ENCODE measurements at places on chromosomes 7 and 10. TPM values are rescaled to one million over a fixed set of nuclear protein-coding genes. Genes with fewer than 3 reads are reported as not detected.
A peak's percentile ranks its signal among the peaks of the same experiment; 100 is the strongest.

ADIRF gene
- total RNA-seq = 18.3 TPM

FAM180A gene
- 28.9 TPM for total RNA-seq

DNA sequence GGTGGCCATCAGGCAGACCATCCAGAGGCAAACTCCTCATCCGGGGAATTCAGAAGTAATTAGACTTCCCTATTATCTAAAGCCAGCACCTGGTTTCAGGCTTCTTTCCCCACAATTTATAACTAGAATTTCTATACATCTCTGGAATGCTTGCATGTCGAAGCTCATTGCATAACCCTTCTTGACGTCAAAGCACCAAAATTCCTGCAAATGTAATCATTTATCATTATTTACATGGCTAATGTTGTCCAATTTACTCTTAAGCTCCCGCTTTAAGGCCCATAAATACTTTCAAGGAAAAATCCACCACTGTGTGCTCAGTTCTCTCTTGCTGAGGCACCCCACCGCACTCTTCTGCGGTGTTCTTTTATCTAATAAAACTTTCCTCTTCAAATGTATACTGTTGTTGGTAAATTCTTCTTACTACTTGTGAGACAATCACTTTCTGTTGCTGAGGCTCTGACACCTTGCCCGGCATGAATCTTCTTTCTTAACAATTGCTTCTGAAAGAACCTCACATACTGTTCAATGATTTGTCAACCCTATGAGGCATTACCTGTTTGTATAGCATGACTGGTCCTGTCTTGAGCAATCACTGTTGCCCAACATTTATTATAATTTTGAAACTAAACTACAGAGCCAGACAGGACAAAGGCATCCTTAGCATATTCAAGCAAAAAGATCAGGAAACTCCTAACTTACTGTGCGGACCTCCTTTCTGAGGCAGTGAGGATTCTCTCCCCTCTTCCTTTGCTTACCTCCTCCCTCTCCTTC lies 17.4 kb upstream of the GPR141 start:
- no peak for DNase-seq

- DNase-seq = peak; percentile 36
These were observed 404.2 kb downstream of the THSD7A start for GRCh38 chr7:11427686-11428273.

GRCh38 chr7:25073451-25073850 lies 51.6 kb downstream of the CYCS start:
- DNase-seq = no peak
